Glutamatergic neuron (in vitro differentiated cells): ENCODE measurements at places on chromosomes 1 and 21. TPM values are rescaled to one million over a fixed set of nuclear protein-coding genes. Genes with fewer than 3 reads are reported as not detected.

The SELENOF gene
- 95.2 TPM for total RNA-seq

The PDZK1IP1 gene
- total RNA-seq: not detected

The PITHD1 gene
- total RNA-seq: 35.0 TPM

- peaks cover 4% of the 10 kb centered on the region for H3K27me3 ChIP-seq
- H3K27ac ChIP-seq: no peak overlapping the region
- H3K36me3 ChIP-seq: no peaks in the 10 kb centered on the region
These were observed 26.9 kb upstream of the DPT start for GRCh38 chr1:168755800-168756418.

DNA sequence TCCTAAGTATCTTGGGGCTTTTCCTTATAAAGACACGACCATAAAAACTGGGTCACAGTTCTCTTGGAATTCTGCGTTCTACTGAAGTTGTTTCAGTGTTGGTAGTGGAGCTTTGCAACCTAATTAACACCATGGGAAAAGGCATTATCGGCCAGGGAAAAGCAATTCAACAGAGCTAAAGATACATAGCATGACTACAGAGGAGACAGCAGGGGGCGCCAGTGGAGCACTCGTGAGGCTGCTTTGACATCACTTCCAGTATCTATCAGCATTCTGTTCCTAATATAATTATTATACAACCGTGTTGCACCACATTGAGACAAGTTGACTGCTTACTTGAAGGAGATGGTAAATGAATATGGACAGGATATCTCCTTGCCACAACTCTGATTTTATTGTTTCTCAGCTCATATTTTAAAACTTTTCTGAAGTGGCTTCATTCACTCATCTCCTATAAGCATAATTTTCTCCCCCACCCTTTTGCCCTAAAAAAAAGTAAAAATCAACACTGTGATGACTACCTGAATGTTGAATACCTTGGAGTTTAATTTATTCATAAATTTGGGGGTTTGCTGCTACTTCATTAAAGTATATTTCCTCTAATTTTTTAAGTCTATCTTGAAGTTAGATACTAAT lies 39.4 kb downstream of the ZP4 start:
- DNase-seq: peak; percentile 84
- H3K4me3 ChIP-seq: no peak overlapping the region

GRCh38 chr1:78095593-78095992 lies 49.8 kb downstream of the GIPC2 start:
- no peaks in the 10 kb centered on the region for H3K27me3 ChIP-seq
- H3K27ac ChIP-seq: no peak overlapping the region
- no peak for DNase-seq
- no peak overlapping the region for H3K4me3 ChIP-seq
- no peaks in the 10 kb centered on the region for H3K36me3 ChIP-seq

- no peak overlapping the region for H3K27ac ChIP-seq
- DNase-seq: no peak
- no peak overlapping the region for H3K4me3 ChIP-seq
- H3K4me1 ChIP-seq: no peaks in the 10 kb centered on the region
- H3K36me3 ChIP-seq: peaks cover 7% of the 10 kb centered on the region
These were observed 23.5 kb downstream of the RNF223 start for GRCh38 chr1:1050577-1051052.

- peaks cover 13% of the 10 kb centered on the region for H3K4me1 ChIP-seq
- no peak overlapping the region for H3K27ac ChIP-seq
- DNase-seq: no peak
- no peak overlapping the region for H3K4me3 ChIP-seq
- H3K27me3 ChIP-seq: no peaks in the 10 kb centered on the region
These were observed 24.8 kb downstream of the GNG4 start for GRCh38 chr1:235624721-235625333.

DNA sequence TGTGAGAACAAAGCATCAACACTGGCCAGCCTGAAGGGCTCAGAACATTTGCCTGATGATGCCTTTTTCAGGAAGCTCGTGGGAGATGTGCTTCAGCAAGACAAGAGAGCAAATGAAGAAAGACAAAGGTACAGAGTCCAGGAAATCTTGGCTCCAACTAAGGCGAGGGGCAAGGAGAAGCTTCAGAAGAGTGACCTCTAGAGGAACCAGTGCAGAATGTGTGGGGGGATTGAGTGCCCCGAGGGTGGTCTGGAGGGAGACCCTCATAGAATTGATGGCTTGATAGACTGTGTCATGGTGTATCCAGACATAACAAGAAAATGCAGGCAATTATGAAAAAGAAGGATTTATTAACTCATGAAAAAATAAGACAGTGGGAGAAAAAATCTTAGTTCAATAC lies 15.3 kb upstream of the NLRP3 start:
- no peaks in the 10 kb centered on the region for H3K36me3 ChIP-seq
- DNase-seq: no peak
- no peak overlapping the region for H3K27ac ChIP-seq

DNA sequence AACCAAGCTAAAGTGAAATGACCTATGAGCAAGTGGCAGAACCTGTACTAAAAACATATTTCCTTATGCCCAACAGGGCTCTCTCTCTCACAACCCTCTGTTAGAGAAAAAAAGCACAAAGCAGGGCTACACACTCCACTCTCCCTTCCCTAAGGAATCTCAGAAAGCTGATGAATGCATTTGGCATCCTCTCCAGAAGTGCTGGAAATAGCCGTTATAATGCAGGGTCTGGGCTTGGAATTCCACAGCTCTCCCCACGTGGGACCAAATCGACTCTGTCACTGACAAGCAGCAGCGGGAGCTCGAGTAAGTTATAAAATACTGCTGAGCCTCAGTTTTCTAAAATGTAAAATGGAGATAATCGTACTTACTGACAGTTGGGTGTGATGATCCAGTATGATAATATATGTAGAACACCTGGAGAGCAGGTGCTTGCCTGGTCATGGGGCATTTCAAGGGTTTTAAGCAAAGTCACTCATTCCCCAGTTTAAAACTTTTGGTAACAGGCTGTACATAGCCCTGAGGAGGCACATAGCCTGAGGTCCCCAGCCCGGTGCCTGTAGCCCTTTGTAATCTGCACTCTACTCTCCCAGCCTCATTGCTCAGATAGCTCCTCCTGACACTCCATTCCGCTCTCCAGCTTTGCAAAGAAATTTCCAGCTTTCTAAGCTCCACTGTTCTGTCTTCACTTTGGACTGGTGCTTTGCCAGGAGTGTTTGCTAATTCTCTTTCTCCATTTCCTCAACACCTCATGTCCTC lies 175.6 kb upstream of the DAB1 start:
- peaks cover 7% of the 10 kb centered on the region for H3K4me1 ChIP-seq
- no peak overlapping the region for H3K4me3 ChIP-seq
- no peaks in the 10 kb centered on the region for H3K27me3 ChIP-seq

DNA sequence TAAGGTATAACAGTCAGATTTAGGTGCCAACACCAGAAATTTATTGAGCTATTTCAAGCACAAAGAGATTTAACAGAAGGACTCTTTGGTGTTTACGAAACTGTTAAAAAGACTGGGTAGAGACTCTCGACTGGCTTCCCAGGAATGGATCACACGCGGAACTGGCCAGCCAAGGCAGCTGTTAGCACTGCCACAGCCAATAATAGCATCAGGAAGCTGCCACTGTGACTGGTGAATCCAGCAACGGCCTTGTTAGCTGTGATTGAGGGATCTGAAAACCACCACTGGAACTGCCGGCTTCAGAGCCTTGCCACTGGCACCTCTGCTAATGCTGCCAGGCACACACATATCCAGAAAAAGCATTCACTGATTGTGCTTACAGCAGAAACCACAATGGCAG lies 10.6 kb upstream of the SIM2 start:
- no peak overlapping the region for H3K27ac ChIP-seq
- H3K36me3 ChIP-seq: peaks cover 3% of the 10 kb centered on the region
- no peak for DNase-seq
- peaks cover 5% of the 10 kb centered on the region for H3K4me1 ChIP-seq
- no peak overlapping the region for H3K4me3 ChIP-seq
- peaks cover 17% of the 10 kb centered on the region for H3K27me3 ChIP-seq

DNA sequence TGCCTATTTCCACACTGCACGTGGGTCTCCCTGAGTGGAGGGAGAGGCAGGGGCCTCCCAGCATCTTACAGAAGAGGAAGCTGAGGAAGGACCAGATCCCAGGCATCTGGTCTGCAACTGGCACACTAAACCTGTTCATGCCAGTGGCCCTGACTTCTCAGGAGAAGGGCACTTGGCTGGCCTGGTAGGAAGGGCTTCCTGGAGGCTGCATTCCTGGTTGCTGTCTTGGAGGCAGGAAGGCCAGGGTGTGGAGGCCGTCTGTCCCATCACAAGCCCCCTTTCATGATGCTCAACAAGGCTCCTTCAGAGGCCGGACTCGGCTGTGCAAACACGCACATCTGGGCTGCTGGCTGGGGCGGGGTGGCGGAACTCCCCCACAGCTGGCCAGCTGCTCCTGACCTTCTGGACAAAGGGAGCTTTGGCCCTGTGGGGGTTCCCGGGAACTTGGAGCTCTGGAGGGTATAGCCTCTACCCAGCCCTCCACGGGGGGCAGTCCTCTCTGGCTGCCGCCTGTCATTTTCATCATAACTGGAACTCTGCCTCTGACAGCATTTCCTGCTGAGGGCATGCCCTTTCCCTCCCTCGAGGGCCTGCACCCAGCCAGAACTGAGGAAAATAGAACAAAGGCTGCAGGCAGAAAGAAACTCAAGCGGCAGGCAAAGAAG lies 39.2 kb upstream of the POU3F1 start:
- peaks cover 6% of the 10 kb centered on the region for H3K27me3 ChIP-seq
- peaks cover 9% of the 10 kb centered on the region for H3K4me1 ChIP-seq
- no peak overlapping the region for H3K4me3 ChIP-seq

DNA sequence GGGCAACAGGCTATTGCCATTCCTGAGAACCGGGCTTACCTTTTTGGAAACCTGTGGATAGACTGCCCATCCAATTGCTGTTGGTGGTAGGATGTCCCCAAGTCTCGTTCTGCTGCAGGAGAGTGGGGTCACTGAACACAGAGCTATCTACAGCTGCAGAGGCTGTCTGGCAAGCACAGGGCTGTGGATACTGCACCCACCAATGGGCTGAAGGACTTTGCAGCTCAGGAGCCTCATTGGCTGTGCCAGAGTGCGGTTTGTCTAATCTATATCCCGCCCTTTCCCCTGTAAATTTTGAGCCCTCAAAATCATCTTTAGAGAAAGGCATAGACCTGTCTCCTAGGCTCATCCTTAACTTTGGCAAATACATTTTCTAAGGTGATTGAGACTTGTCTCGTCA lies 15.3 kb downstream of the RNF187 start:
- no peak overlapping the region for H3K4me3 ChIP-seq
- H3K4me1 ChIP-seq: no peaks in the 10 kb centered on the region
- no peaks in the 10 kb centered on the region for H3K36me3 ChIP-seq
- peaks cover 2% of the 10 kb centered on the region for H3K27me3 ChIP-seq
- H3K27ac ChIP-seq: no peak overlapping the region

GRCh38 chr1:85612704-85613361 lies 32.3 kb downstream of the CCN1 start:
- H3K27ac ChIP-seq: no peak overlapping the region
- H3K4me1 ChIP-seq: no peaks in the 10 kb centered on the region
- no peak overlapping the region for H3K4me3 ChIP-seq
- H3K36me3 ChIP-seq: no peaks in the 10 kb centered on the region
- DNase-seq: no peak

- no peak overlapping the region for H3K27ac ChIP-seq
- H3K4me1 ChIP-seq: no peaks in the 10 kb centered on the region
- H3K4me3 ChIP-seq: no peak overlapping the region
- H3K27me3 ChIP-seq: peaks cover 2% of the 10 kb centered on the region
- no peaks in the 10 kb centered on the region for H3K36me3 ChIP-seq
- no peak for DNase-seq
These were observed 27.7 kb downstream of the RGS1 start for GRCh38 chr1:192603218-192603787.

GRCh38 chr1:58841455-58841854 lies 57.6 kb upstream of the JUN start:
- H3K36me3 ChIP-seq: no peaks in the 10 kb centered on the region
- no peak overlapping the region for H3K27ac ChIP-seq
- no peak overlapping the region for H3K4me3 ChIP-seq
- peaks cover 3% of the 10 kb centered on the region for H3K27me3 ChIP-seq
- no peak for DNase-seq

DNA sequence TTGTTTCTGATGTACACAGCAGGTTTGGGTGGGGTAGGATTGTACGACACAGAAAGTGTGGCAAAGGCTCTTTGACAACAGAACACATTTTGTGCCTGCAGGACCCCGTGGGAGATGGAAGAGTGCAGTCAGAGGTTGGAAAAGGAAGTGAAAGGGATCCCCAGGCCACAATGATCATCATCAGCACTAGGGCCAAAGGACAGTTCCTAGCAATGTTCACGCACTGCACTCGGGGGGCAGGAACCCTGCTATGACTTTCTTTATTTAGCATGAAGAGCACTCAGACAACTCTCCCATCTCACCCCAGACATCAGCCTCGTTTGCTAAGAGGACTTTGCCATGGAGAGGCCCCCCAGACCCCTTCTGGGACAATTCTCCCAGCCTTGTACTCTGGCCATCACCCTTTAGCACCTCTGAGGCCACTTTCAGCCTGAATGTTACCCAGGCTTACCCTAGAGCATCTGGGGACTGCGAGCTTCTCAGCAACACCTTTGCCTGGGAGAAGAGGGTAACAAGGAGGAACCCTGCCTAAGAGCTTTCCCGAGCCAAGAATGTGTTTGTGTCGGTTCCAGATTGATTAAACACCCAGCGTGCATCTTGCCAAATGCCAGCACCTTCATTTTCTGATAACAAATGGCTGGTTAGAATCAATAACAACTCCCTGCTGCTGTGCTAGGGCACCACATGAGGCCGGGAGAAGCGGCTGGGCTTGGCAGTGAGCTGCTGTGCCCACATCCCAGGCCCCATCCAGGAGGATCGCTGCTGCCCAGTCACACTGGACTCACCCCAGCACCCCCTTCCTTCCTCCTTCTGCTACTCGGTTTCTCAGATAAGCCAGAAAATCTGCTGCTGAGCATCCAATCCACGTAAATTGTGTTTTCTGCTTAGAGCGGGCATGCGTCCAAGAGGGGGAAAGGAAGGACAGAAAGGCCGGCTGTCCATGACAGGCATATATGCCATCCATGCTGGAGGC lies 633.1 kb downstream of the AJAP1 start:
- H3K27ac ChIP-seq: no peak overlapping the region
- peaks cover 11% of the 10 kb centered on the region for H3K27me3 ChIP-seq
- DNase-seq: no peak
- no peak overlapping the region for H3K4me3 ChIP-seq
- H3K4me1 ChIP-seq: no peaks in the 10 kb centered on the region
- H3K36me3 ChIP-seq: peaks cover 21% of the 10 kb centered on the region

DNA sequence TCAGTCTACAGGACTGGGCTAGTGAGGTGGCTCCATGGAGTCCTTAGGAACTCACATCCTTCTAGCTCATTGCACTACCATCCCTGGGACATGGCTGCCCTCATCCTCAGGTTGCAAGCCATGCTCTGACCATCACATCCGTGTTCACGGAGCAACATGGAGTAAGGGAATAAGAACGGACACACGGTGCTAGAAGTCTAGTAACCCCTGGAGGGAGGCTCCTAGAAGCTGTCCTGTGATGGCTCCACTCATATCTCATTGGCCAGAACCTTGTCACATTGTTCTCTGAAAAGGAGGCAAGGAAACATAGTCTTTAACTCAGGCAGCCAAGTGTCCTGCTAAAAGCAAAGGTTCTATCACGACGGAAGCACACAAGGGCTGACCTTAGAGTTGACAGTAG lies 3.9 kb downstream of the MRAP start:
- no peak overlapping the region for H3K4me3 ChIP-seq
- no peaks in the 10 kb centered on the region for H3K36me3 ChIP-seq
- peaks cover 15% of the 10 kb centered on the region for H3K4me1 ChIP-seq

GRCh38 chr1:189596197-189596596 lies 881.5 kb downstream of the BRINP3 start:
- no peak for DNase-seq
- H3K27me3 ChIP-seq: no peaks in the 10 kb centered on the region
- H3K36me3 ChIP-seq: no peaks in the 10 kb centered on the region

- peak overlapping the region; percentile 31 for H3K4me3 ChIP-seq
- DNase-seq: no peak
- peaks cover 14% of the 10 kb centered on the region for H3K4me1 ChIP-seq
- no peaks in the 10 kb centered on the region for H3K36me3 ChIP-seq
- no peaks in the 10 kb centered on the region for H3K27me3 ChIP-seq
These were observed 137.8 kb downstream of the NUF2 start for GRCh38 chr1:163459539-163459938.
